ENCODE measurements at places on chromosomes 3 and 15. TPM values are rescaled to one million over a fixed set of nuclear protein-coding genes. Genes with fewer than 3 reads are reported as not detected.

Gene PLSCR2
- total RNA-seq, result not detected

Gene SERINC4
- total RNA-seq, result 0.08 TPM

Gene MOBP
- not detected for total RNA-seq

Gene OIP5
- total RNA-seq, result 19.5 TPM

Gene PLXND1
- 32.7 TPM for total RNA-seq

Data from A375 (cell line).